ENCODE measurements at places on chromosomes 1 and 21. TPM values are rescaled to one million over a fixed set of nuclear protein-coding genes. Genes with fewer than 3 reads are reported as not detected.

The GUCA2A gene
- total RNA-seq = not detected

The SERPINC1 gene
- not detected for total RNA-seq

The MLLT11 gene
- total RNA-seq = 4.0 TPM

The DNAJC11 gene
- 40.1 TPM for total RNA-seq

The BARHL2 gene
- total RNA-seq = not detected

The KCNJ9 gene
- total RNA-seq = not detected

The HPCAL4 gene
- 2.0 TPM for total RNA-seq

The NFIA gene
- 0.60 TPM for total RNA-seq

The KIRREL1 gene
- total RNA-seq = 0.02 TPM

The AVPR1B gene
- total RNA-seq = not detected

The CFAP141 gene
- not detected for total RNA-seq

The FCRL6 gene
- not detected for total RNA-seq

The ADORA3 gene
- 0.10 TPM for total RNA-seq

The CITED4 gene
- total RNA-seq = 13.5 TPM

The CXADR gene
- 0.34 TPM for total RNA-seq

The PHACTR4 gene
- total RNA-seq = 23.7 TPM

The SLAMF9 gene
- total RNA-seq = not detected

The SLAMF1 gene
- total RNA-seq = 52.2 TPM

The UMODL1 gene
- 0.19 TPM for total RNA-seq

The DNALI1 gene
- not detected for total RNA-seq

The COL9A2 gene
- 3.5 TPM for total RNA-seq

The KLHL21 gene
- total RNA-seq = 25.4 TPM

The ASH1L gene
- total RNA-seq = 46.7 TPM

The DDAH1 gene
- not detected for total RNA-seq

The OR2M4 gene
- not detected for total RNA-seq

The RO60 gene
- 52.0 TPM for total RNA-seq

The DEPDC1 gene
- total RNA-seq = 16.7 TPM

The FGR gene
- total RNA-seq = 0.24 TPM

The C8B gene
- not detected for total RNA-seq

The SIPA1L2 gene
- total RNA-seq = 0.35 TPM

The FAM78B gene
- 0.22 TPM for total RNA-seq

The TCHH gene
- total RNA-seq = 0.02 TPM

The NOTCH2NLA gene
- 32.7 TPM for total RNA-seq

The F13B gene
- total RNA-seq = not detected

The LRRC71 gene
- not detected for total RNA-seq

The TLCD4 gene
- total RNA-seq = 0.12 TPM

The KRTAP11-1 gene
- not detected for total RNA-seq

The NR5A2 gene
- total RNA-seq = not detected

The GJA4 gene
- total RNA-seq = not detected

The TEX38 gene
- not detected for total RNA-seq

The ANKRD34A gene
- total RNA-seq = 3.8 TPM

The PTPRU gene
- total RNA-seq = 0.43 TPM

The MTARC2 gene
- total RNA-seq = not detected

The PAQR6 gene
- 5.0 TPM for total RNA-seq

The OPTC gene
- total RNA-seq = not detected

The SPRR4 gene
- not detected for total RNA-seq

Data from activated naive CD4-positive, alpha-beta T cell treated with anti-CD3 and anti-CD28 coated beads, Interleukin-2, amount 10 ng/mL, durations not matched to agents 5 hours and 36 hours (primary cell).